ENCODE measurements at places on chromosomes 12 and 14.

GRCh38 chr12:88490425-88490824 lies 89.8 kb downstream of the KITLG start:
- no peak for DNase-seq

DNA sequence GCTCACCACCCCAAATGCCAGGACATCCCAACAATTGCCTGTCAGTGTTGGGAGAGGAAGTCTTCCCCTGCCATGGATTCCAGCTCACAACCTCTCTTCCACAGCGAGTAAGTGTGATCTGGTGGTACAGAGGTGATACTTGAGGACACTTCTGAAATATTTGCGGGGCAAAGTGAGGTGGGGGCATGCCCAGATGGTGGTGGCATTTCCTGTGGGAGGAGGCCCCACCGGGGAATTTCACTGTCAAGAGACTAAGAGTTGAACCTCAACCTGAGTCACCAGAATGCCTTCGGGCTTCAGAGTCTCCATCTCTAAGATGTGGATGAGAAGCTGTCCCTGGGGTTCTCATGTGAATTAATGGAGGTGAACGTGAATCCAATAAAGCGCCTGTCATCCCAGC lies 122.3 kb upstream of the RFLNA start:
- DNase-seq, result no peak

- no peak for DNase-seq
These were observed at the start of gene TMEM132C for GRCh38 chr12:128267131-128267622. TMEM132C (plus strand) TSS chr12:128267170; CDS start chr12:128267403, 233 bp downstream.

- DNase-seq, result no peak
These were observed 216.9 kb downstream of the RPAP3 start for GRCh38 chr12:47488888-47489287.

DNA sequence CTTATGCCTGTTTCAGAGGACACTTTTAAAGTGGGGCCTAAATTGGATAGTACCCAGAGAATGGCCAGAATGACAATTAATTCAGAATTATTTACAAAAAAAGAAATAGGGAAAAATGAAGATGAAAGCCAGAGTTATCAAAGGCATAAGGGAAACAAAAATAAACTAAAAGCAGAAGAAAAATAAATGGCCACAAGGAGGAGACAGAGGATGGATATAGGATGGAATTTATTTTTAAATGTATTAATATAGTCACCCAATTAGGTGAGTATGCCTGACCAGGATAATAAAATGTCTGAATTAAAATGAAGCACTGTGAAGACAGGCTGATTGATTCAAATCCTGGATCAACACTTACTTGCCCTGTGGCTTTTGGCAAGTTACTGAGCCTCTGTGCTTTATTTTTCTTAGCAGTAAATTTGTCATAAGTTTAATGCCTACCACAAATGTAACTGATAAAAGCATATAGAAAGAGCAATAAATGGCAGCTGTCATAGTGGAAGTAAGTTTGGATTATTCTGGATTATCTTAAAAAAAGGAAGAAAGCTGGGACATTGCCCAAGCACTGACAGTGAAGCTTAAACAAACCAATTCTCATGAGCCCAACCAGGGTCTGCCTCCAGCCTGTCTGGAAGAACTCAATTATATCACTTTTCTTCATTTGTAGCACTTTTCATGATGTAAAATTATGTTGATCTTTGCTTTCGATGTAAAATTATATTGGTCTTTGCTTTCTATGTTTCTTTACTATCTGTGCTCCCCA lies 3.5 kb downstream of the CLEC9A start:
- no peak for DNase-seq

GRCh38 chr14:50620341-50620740 lies 47.8 kb downstream of the SAV1 start:
- no peak for DNase-seq

DNA sequence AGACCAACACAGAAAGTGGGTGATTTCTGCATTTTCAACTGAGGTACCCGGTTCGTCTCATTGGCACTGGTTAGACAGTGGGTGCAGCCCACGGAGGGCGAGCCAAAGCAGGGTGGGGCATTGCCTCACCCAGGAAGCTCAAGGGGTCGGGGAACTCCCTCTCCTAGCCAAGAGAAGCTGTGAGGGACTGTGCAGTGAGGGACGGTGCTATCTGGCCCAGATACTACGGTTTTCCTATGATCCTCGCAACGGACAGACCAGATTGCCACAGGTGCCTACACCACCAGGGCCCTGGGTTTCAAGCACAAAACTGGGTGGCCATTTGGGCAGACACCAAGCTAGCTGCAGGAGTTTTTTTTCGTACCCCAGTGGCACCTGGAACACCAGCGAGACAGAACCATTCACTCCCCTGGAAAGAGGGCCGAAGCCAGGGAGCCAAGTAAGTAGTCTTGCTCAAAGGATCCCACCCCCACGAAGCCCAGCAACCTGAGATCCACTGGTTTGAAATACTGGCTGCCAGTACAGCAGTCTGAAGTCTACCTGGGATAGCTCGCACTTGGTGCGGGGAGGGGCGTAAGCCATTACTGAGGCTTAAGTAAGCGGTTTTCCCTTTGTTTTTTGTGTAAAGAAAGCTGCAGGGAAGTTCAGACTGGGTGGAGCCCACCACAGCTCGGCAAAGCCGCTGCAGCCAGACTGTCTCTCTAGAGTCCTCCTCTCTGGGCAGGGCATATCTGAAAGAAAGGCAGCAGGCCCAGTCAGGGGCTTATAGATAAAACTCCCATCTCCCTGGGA lies 25.5 kb upstream of the NAA30 start:
- DNase-seq, result no peak

- no peak for DNase-seq
These were observed 190.8 kb downstream of the NUAK1 start for GRCh38 chr12:105947906-105948305.

DNA sequence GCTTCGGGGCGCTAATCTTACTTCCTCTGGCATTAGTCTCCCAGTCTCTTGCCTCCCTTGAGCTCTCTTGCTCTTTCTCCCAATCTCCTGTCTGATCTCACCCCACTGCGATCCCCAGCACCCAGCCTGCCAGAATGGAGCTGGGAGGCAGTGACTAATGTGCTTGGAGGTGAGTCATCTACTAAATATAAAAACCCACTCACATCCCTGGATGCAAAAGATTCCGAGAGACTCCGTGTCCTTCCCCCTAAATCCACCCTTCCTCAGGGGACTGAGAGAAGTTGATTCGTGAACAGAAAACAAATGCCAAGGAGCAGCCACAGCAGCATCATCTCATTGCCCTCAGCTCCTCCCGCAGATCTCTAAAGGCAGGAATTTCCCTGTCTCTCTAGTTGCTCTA lies 45.7 kb upstream of the KCNA5 start:
- no peak for DNase-seq

DNA sequence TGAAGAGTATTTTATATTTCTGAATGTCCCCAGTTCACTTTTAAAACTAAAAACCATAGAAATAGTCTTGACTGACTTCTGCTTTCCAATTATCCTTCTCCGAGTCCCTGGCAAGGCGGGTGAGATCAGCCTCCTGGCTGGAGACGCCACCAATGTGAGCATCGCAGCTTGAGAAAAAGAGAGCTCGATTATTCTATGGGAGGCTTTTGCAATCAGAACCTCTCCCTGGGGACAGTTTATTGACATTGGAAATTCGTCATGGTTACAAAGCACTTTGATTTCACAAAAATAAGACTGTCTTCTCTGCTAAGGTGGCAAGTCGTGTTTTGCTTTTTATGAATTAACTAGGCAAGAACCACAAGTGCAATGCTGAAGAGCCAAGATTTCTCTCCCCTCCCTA lies 23.6 kb upstream of the GPHB5 start:
- DNase-seq, result no peak
